Activated T-helper 17 cell treated with anti-CD3 and anti-CD28 coated beads, Interleukin-2, amount 50 U/mL, for 72 hours (primary cell): ENCODE measurements at places on chromosomes 11 and 22. TPM values are rescaled to one million over a fixed set of nuclear protein-coding genes. Genes with fewer than 3 reads are reported as not detected.

DNA sequence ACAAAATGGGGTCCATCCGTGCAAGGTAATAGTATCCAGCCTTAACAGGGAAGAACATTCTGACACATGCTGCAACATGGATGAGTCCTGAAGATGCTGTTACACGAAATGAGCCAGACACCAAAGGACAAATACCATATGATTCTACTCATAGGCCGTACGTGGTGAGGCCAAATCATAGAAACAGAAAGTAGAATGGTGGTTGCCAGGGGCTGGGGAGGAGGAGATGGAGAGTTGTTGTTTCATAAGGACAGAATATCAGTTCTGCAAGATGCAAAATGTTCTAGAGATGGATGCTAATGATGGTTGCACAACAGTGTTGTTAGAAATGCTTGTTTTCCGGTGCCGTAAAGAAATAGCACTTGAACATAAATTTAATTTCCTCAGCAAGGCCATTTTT, 2.6 kb downstream of the TBX10 start:
- no peak for ATAC-seq

GRCh38 chr22:25062386-25063085, 110.0 kb downstream of the KIAA1671 start:
- peak; percentile 24 for ATAC-seq

DNA sequence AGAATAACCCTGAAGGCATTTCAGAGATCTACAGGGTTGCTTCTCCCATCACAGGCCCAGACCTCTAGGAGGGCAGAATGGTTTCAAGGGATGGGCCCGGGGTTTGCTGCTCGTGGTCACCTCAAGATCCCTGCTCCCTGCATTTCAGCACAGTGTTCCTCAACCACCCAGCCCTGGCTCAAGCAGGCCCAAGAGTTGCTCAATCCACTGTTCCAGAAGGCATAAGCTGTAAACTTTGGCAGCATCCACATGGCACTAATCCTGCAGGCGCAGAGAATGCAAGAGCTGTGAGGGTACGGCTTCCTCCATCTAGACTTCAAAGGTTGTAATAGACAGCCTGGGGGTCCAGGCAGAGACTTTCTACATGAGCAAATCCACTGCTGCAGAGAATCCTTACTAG, 225.0 kb upstream of the UBASH3B start:
- ATAC-seq, result no peak

- no peak for ATAC-seq
Observed at GRCh38 chr11:106503901-106504300, 426.4 kb downstream of the AASDHPPT start.

TTC28 gene
- 0.03 TPM for total RNA-seq
